NCI-H526 (cell line): ENCODE measurements at places on chromosomes 16 and 17.

DNA sequence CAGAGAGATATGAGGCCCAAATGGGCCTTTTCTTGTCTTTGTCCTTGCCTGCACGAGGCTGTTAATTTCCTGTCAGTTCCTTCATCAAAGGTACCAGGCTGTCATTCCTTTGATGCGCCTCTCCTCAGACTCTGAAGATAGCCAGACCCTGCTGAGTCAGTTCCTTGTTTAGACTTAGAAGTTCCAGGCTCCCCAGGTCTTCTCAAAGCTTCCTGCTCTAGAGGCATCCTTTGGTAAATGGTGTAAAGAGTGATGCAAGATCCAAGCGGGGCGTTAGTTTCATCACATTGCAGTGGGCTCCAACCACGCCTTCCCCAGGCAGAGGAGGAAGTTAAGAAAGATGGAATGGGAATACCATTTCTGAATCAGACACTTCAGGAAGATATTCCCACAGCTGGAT is 4.0 kb upstream of the CDH11 start:
- DNase-seq = no peak

DNA sequence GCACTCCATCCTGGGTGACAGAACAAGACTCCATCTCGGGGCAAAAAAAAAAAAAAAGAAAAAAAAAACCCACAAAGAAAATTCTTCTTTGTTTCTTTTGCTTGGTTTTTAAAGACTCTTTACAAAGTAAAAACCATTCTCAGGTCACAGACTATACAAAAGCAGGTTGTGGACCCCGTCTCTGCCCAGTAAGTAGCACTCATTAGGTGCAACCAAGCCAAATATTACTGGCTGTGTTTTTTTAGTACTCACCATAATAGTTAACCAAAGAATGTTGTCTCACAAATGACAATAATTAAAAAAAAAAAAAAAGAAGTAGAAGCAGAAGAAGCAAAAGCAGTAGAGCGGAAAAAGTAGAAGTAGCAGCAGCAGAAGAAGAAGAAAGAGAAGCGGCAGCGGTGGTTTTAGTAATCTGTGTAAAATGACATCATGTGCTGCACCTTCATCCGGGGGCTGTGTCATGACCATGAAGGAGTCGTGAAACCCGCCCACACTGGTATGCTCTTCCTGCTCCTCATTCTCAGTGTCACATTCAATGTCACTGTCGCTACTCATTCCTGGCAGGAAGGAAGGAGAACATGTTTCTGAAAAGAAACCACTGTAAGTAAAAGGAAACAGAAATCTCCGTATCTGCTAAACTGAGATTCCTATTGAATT is 105.4 kb downstream of the TRIM37 start:
- DNase-seq = no peak

- DNase-seq = no peak
These were observed 46.9 kb downstream of the IRX6 start for GRCh38 chr16:55370762-55371482.

DNA sequence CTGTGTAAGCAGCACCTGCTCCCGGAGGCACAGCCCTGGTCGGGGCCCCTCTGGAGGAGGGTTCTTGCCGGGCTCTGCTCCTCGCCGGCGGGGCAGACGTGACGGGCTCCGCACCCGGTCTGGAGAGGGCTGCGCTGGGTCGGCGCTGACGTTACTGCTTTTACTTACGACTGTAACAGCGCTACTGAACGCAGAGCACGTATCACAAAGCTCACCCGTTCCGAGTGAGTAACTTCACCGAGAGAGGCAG is 1.3 kb upstream of the RAB40C start:
- peak; percentile 22 for DNase-seq

DNA sequence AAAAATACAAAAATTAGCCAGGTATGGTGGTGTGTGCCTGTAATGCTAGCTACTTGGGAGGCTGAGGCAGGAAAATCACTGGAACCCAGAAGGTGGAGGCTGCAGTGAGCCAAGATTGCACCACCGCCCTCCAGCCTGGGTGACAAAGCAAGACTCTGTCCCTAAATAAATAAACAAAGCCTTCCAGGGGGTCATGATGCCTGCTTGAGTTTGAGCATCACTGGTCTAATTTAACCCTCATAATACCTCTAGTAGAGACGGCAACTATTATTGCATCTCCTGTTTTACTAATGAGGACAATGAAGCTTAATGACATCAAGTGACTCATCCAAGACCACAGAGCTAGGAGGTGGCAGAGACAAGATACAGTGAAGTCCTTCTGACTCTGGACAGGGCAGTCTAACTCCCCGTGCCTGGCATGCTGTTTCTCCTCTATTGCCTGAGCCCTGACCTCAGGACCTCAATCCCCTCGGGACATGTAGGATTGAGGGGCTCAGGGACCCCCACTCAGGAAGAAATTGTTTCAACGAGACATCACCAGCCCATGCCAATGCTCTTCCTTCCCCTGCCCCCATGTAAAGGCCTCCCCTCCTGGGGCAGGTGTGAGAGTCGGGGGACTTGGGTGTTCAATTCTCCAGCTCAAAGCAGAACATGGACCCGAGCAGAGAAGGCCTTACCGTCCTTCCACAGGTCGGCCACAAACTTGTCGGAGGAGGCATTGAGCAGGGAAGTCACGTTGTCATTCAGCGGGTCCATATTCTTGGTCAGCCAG is 102.9 kb downstream of the NDE1 start:
- DNase-seq = no peak

DNA sequence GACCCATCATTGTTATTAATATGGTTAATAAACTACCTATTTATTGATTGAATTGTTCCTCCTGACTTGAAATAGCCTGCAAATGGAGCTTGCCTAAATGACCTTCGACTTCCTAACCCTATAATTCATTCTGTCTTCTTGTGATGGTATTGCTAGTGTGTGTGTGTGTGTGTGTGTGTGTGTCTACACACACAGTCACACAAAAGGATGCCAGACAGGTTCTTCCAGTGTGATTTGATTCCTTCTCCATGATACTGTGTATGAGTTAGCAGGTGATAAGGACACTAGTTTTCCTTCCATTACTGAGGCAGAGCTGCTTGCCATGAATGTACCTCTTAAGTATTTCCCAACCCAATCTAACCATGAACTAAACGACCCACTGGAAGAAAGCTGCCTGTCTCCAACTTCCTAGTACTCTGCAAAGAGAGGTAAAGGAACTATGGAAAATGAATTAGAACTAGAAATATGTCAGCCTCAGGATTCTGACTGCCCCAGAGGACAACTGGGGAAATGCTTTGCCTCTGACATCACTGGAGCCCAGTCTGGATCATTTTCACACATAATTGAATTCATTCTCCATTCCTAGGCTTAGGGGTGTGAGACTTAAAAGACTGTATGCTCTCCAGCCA is 3.5 kb upstream of the CDC6 start:
- DNase-seq = no peak

DNA sequence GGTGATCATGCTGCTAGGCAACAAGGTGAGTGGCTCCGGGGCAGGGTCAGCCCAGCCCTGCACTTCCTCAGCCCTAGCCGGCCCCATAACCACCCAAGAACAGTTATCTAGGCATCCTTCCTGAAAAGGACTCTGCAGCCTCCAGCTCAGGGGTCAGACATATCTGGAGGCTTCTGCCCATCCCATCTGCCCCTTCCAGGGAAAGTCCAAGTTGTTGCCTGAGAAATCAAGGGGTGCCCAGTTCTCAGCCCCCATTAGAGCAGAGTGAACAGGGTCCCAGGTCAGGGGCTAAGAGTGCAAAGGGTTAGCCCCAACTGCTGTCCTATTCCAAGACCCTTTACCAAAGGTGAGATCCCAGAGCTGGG is 4.1 kb upstream of the NHERF1 start:
- DNase-seq = no peak

- no peak for DNase-seq
These were observed 19.7 kb downstream of the CDC42EP4 start for GRCh38 chr17:73292031-73292531.

DNA sequence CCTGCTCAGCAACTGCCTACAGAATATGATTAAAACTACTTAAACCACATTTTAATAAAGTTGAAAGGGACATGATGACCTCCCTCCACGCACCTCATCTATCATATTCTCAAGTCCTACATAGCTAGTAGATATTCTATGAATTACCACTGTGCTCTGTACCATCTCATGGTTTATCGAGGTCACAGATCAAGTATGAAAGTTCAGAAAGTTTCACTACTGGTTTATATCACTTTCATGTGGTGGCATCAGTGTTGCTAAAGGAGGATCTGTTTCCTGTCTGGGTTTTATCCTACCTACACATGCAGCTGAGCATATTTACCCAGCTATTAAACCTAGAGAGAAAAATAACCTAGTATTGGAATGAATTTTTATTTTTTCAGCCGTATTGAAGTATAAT is 214.9 kb upstream of the MON1B start:
- no peak for DNase-seq

GRCh38 chr16:86101897-86102157 is 202.9 kb downstream of the IRF8 start:
- no peak for DNase-seq

- no peak for DNase-seq
These were observed 16.3 kb upstream of the DPEP1 start for GRCh38 chr16:89596957-89597649.

DNA sequence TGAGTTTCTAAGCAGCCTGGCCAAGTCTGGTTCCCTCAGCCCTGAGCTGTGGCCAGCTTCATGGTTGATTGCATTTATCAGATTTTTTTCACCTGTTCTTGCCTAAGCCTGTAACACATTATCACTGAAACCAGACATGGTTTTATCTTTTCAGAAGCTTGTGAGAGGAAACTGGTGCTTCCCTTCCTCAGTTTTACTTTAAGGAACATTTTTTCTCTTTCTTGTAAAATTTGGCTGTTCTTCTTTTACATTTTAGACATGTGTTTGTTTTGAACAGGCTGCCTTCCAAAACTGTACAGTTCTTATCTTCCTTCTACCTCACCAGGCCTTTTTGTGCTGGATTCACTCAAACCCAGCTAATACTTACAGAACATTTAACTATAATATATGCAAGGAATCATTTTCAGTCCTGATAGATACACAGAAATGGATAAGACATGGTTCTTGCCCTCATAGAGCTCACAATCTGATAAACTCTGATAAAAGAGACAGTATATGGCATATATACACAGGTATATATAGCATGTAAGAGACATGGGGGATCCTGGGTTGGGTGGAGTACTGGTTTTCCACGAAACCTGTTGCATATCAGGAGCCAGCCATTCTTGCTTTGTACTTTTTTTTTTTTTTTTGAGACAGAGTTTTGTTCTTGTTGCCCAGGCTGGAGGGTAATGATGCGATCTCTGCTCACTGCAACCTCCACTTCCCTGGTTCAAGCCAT is 44.5 kb downstream of the ZNRF1 start:
- no peak for DNase-seq

DNA sequence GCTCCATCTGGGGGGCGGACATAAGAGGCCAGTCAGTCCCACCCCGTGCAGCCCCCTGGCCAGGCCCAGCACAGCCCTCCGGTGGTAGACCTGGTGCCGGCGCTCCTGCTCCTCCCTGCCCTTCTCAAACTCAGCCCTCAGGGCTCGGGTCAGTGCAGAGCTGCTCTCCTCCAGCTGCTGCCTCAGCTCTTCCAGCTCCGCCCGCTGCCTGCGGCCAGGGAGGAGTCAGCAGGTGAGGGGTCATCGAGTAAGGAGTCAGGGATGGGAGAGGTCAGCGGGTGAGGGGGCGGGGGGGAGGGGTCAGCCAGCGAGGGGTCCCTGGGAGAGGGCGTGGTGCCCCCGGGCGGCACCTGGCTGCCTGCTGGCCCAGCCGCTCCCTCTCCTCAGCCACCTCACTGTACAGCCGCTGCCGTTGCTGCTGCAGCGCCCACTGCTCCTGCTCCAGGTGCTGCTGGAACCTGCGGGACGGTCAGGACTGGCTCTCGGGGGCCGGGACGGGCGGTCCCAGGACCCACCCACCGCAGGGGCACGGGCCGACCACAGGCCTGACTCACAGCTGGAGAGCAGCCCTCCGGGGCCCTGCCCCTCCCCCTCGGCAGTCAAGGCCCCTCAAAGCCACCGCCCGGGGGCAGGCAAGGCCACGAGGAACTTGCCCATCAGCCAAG is 26.5 kb upstream of the AATK start:
- no peak for DNase-seq

- no peak for DNase-seq
These were observed 81.5 kb upstream of the DHX40 start for GRCh38 chr17:59483860-59484259.

- DNase-seq = no peak
These were observed 162.8 kb downstream of the FOXL1 start for GRCh38 chr16:86740906-86741799.

DNA sequence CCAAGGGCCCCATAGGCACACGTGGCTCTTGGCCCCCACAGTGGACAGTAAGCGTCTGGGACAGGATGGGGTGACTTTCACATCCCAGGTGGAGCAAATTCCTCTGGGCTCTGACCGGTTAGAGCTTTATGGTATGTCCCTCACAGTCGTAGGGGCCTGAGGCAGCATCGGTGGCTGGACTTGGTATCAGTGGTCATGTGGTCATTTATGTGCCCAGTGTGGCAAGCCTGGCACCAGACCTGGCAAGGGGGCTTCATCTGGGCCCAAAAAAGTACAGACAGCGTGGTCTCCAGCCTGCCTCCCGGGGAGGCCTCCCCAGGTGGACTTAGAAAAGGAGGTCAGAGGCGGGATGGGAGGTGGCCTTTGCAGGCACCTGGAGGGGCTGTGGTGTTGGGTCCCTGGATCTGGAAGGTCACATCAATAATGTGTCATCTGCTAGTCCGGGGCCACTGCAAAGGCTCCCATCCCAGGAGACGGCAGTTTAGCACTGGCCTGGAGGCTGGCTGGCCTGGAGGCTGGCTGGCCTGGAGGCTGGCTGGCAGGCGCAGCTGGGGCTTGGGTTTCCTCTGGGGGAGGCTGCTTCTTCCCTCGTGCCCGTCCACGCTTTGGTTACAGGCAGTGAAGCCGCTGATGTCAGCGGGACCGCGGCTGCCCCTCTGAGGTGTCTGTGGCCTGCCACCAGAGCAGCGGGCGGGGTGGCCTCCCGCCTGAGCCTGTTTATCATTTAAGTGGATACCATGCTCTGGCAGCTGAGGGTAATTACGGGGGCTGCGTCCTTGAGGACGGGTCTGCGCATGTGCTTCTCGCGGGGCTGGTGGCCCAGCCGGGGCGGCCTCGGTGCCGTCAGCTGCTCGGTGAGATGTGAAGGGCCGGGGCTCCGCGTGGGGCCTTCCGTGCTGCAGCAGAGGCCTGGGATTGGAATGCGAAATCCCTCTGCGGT is 20.7 kb upstream of the CBX4 start:
- no peak for DNase-seq
